ENCODE measurements at places on chromosomes 6 and 20.

GRCh38 chr6:159739341-159739740, 12.0 kb downstream of the WTAP start:
- no peak for DNase-seq

DNA sequence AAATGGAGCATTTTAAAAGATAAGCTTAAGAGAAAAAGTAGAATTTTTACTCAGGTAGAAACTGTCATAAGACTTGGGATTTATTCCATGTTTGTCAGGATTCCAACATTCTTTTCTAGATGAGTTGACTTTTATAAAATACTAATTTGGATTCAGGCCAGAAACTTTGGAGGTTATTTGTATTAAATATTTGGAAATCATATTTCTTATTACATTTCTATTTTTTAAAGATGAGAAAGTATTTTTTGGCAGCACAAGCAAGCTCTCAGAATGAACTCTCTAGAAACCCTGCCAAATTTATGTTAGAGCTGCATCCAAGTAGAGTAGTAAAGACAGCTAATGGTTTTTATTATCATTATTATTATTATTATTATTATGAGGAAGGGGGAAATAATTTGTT, 1014.9 kb upstream of the GJE1 start:
- DNase-seq: no peak

DNA sequence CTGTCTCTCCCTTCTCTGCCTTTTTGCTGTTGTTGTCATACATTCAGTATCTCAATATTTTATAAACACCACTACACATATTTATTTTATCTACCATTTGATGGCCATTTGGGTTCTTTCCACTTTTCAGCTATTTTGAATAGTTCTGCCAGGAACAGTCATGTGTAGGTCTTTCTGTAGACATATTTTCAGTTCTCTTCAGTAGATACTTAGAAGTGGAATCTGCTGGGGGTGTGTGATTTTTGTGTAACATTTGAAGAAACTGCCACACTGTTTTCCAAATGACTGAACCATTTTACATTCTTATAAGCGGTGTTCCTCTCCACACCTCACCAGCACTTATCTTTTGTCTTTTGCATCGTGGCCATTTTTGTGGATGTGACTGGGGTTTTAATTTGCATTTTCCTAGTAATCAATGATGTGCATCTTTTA, 197.7 kb downstream of the ARID1B start:
- no peak for DNase-seq

GRCh38 chr6:48476257-48476656, 365.3 kb upstream of the PTCHD4 start:
- DNase-seq: no peak

DNA sequence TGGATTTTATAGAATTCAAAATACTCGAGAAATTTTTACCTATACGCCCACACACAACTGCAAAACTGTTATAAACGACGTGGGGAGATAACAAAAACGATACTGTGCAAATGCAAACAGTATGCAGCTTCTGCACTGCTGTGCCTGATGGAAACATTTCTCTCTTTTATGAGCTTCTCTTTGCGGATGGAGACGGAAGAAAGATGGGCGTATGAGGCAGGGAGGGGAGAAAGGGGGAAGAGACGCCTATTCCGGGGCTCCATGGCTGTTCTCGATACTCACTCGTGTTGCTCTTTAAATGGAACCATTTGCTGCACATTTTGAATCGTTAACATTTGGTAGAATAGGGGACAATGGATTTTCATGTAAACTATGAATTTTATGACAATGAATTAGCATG, 69.1 kb upstream of the EXOC2 start:
- DNase-seq: no peak

DNA sequence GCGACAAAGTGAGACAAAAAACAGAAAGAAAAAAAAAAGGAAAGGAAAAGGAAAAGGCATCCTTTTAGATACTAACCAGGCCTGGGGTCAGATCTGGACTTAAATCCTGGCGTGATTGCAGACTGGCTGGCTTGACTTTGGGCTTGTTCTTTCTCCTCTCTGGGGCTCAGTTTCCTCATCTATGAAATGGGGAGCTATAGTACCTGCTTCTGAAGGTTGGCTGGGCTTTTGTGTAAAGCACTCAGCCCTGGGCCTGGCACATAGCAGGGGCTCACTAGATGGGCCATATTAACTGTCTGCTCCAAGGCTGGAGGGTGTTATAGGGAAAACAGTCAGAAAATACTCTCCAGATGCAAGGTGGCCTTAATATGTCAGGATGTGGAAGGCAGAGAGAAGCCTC, 1.2 kb upstream of the R3HDML start:
- no peak for DNase-seq

GRCh38 chr20:49225896-49226295, 6.7 kb downstream of the DDX27 start:
- no peak for DNase-seq

DNA sequence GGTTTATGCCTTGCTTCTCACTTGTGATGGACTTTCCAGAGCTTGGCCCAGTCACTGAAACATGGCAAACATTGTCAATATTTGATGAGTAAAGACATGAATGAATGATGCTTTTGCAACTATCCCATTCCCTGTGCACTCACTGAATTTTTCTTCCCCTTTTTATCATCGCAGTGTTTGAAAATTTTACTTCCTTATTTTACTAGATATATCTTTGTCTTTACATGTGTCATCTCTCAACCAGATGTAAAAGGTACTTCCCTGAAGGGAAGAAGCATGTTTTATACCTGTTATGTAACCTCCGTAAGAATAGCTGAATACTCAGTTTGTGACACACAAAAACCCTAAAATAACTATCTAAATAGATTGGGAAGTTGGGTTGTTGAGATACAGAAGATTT, 544.7 kb upstream of the FLRT3 start:
- DNase-seq: no peak

GRCh38 chr20:50223039-50224005, 32.7 kb downstream of the CEBPB start:
- no peak for DNase-seq

GRCh38 chr6:31546958-31547726, at the start of gene NFKBIL1:
NFKBIL1 (plus strand) TSS chr6:31547608; CDS start chr6:31547695, 87 bp downstream.
- DNase-seq: peak; percentile 89

GRCh38 chr6:149260214-149260874, 57.2 kb upstream of the TAB2 start:
- DNase-seq: no peak

DNA sequence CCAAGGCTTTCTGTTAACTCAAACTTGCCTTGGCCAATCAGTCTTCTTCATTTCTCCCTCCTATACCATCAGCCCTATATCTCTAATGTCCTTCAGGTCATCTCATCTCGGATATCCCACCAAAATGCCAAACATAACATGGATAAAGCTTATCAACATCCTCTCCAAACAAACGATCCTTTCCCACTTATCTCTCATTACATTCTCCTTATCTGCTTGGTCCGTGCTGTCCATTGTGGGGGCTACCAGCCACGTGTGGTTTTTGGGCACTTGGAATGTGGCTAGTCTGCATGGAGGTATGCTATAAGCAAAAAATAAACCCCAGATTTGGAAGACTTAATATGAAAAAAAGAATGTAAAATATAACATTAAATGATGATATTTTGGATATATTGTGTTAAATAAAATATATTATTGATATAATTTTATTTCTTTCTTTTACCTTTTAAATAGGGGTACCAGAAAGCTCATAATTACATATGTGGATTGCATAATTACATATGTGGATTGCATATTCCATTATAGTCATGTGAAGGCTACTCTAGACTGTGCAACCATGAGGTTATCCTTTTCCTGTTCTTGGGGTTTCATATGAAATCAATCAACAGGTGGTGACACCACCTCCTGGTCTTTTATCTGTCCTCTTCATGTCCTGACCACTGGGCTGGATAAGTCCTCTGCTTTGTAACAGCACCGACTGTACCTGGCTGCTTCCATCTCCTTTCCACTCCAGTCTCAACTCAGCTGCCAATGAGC, 123.0 kb downstream of the CD83 start:
- DNase-seq: no peak

DNA sequence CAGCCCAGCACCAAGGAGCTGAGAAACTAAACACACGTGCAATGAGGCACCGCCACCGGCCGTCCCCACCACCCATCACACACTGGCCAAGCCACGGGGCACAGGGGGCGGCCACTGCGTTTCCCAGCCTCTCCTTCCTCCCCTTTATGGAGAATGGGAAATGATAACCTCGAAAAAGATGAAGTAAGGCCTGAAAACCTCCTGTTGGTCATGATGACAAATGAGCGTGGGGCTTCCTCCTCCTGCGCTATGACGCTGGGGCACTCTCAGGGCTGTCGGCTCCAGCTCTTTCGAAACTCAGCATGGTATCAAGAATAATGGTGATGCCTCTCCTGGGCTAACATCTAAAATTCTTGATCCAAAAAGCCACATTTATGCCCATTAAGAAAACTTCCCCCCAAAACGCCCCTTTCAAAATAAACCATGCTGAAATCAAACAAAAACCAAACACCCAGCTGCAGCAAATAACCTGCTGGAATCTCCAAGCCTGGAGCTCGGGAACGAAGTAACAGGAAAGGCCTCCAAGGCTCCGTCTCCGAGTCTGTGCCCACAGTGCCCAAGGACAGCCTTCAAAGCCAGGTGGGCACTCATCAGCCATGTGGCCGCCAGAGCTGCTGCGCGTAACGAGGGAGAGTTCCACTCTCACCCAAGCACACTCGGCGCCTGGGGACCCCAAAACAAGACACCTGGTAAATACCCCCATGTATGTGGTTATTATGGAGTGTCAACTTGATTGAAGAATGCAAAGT, 50.0 kb downstream of the TAF4 start:
- no peak for DNase-seq

Data from GM10248 (cell line).